Stimulated activated CD4-positive, alpha-beta T cell treated with anti-CD3 and anti-CD28 coated beads, Interleukin-12 subunit alpha, Interleukin-12 subunit beta, amount 100 ng/mL, for 48 hours (primary cell): ENCODE measurements at places on chromosomes 7 and 10.

- DNase-seq, result no peak
These were observed 30.9 kb downstream of the DNA2 start for GRCh38 chr10:68440898-68441297.

DNA sequence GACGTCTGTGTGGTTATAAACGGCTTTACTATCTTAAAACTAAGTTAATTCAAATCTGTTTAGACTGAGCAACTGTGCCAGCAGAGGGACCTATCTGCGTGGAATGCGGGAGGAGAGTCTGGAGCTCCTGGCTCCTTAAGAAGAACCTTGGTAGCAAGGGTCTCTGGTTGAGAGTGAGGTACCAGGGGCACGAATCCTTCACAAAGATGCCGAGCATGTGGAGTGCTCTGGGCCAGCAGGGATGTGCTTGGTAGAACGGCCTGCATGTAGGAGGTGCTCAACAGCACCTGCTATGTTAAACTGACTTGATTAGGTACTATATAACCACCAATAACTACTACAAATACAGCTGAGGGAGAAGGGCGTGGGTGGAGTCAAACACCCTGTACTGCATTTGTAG lies 102.6 kb downstream of the VIPR2 start:
- DNase-seq, result no peak

- no peak for DNase-seq
These were observed 46.7 kb downstream of the OSBPL3 start for GRCh38 chr7:24933298-24933697.

DNA sequence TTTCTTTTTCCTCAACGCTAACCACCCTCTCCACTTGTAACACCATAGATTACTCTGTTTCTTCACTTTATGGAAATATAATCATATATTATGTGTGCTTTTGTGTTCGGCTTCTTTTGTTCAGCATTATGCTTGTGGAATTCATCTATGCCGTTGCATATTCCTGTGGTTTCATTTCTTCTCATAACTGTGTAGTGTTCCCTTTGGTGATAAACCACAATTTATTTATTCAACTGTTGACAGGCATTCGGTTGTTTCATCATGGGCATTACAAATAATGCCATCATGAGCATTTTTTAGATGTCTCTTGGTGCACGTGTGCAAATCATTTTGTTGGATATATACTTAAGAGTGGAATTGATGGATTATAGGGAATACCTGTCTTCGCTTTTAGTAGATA lies 12.1 kb downstream of the AVL9 start:
- DNase-seq, result no peak

DNA sequence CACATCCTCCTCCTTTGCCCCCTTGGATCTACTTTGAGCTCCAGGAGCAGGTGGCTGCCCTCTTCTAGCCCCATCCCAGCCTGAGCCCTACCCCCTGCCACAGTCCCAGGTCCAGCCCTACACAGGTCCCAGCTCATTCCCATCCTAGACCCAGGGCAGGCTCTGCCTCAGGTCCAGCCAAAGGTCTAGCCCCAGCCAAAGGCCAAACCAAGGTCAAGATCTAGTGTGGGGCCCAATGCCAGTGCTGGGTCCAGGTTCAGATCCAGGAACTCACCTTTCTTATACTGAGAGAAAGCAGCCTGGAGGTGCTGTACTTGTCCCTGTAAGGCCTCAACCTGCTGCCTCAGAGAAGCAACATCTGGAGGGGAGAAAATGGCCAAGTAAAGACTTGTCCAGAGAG lies 8.5 kb downstream of the SFTPD start:
- DNase-seq, result no peak

- no peak for DNase-seq
These were observed 47.8 kb downstream of the IKZF1 start for GRCh38 chr7:50352282-50352681.

DNA sequence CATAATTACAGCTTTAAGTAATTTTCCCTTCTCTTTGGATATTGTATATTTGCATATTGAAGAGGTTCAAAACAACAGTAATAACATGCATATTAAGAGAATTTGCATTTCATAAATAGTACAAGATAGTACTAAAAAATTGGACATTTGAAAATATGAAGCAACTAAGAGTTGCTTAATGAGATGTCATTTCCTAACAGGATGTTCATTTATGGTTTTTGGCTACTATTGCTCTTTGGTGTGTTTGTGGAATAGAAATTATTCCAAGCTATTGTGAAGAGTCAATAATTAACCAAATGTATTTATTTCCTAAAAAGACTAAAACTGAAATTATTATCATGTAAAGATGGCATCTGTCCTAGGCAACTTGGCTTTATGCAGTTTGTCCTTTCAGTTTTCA lies 4.1 kb upstream of the SGCE start:
- no peak for DNase-seq

DNA sequence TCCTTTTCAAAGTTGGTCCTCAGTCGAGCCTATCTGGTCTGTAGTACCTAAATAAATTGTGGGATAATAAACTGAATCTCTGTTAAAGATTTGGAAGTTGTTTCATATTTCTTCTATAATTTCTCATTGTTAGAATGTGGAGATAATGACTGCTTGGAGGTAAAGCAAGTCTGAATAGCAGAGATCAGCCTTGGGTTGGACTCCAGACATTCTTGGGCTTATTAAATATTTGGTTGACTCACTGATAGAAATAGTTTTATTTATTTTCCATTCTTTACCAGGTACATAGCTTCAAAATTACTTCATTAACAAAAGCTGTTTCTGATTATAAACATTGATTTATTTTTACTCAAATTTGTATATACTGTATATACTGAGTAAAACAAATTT lies 34.3 kb downstream of the TPST1 start:
- no peak for DNase-seq
